Cortex of kidney (tissue), 1 donor: ENCODE measurements at places on chromosomes 2 and 18.

DNA sequence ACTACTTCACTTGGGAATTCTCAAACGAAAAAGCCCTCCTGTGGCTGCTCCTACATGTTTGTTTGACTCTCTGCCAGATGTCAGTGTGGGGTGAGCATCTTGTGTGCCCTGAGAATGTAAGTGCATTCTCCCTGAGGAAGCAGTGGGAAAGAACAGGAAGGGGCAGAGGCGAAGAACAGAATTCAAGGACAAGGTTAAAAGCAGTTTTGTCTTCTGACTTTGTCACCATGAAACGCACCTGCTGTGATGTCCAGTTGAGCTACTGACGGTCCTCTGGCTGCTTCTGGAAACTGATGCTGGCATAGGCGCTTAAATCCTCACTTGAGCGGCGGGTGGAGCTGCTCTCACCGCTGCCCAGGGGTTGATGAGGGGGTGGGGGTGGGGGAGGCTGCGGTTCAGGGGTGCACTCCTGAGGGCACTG is 4.9 kb downstream of the IRS1 start:
- DNase-seq: no peak

- no peak for DNase-seq
Measured at GRCh38 chr2:27079233-27080139, 1.1 kb downstream of the EMILIN1 start.

DNA sequence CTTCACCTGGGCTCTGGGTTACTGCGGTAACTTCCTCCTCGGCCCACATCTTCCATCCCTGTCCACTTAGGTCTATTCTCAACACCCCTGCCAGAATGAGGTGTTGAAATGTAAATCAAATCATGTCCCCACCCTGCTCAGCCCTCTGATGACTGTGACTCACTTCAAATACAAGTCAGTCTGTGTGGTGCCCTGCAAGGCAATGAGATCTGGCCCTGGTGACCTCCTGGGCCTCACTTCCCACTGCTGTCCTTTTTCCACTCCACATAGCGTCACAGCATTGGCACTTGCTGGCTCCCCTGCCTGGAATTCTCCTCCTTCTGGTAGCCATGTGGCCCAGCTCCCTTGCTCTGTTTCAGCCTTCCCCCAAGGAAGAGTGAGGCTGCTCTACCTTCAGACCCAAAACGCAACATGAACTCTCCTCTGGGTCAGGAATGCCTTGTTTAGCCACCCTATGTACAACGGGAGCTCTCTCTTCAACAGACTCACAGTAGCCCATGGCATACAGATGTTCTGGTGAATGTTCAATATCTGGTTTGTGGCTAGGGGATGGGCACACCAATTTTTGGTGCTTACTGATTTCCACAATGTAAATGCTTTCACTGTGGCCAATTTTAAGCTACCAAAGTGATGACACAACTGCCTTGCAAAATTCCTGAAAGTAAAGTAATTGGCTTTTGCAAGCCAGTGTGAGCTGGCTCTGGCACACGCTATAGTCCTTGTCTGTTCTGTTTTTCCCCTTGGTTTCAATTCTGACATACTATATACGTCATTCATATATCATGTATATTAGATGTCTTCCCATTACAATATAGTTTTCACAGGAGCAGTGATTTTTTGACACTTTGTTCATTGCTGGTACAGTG is 550.3 kb upstream of the HS6ST1 start:
- DNase-seq: no peak

- no peak for DNase-seq
Measured at GRCh38 chr18:3689986-3690763, 240.2 kb downstream of the TGIF1 start.

GRCh38 chr18:68847219-68847837 is 49.4 kb downstream of the CCDC102B start:
- DNase-seq: no peak

GRCh38 chr2:11889101-11889850 is 142.8 kb downstream of the LPIN1 start:
- no peak for DNase-seq

DNA sequence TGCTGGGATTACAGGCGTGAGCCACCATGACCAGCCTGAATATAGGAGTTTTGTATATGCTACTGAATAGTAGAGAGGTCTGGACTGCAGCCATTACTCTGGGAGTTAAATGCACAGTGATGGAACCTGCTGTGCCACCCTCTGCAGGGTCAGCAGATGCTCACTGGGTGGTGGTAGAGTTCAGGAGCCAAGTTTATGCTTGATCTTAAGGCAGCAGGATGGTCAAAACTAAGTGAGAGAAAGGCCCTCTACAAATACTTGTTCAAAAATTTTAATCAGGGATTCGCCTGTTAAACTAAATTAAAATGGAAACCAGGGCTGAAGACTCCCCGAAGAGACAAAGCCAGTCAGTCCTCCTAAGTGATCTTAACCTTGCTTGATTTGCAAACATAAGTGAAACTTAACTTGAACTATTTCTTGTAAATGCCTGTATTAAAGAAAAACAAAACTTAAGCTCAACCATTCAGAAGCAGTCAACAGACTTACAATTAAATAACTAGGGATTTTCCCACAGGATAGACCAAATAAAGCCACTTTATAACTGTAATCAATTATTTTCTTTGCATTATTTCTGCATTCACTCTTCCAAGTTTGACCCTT is 4.2 kb upstream of the WDFY1 start:
- no peak for DNase-seq

DNA sequence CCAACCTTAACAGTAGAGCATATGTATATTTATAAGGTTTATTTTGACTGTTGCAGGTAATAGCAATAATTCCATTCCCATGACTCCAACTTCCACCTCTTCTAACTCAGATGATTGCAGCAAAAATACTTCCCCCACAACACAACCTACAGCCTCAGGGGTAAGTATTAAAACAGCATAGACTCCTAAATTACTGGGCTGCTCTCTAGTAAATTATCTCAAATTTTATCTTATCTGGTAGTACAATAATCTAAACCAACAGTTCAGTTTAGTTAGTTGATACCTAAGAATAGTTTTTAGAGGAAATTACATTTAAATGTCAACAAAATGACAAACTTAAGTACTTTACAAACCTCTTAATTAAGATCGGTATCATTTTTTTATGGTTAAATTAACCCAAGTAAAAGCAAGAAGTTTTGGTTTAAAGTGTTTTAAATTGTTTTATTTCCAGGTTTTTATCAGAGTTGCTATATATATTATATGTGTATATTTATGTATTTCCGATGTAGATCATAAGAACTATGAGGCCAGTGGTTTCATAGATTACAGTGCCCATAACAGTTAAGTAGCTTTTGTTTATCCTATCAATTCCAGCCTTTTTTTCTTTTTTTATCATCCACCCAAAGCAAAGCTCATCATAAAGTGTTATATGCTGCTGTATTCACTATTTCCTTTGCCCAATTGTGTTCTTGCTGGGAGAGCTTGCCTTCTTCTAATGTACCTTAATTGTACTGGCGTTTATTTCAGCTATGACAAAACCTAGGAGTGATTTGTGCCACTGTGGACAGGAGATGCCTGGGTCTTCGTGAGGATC is 13.7 kb downstream of the GATA6 start:
- no peak for DNase-seq

- DNase-seq: no peak
Measured at GRCh38 chr2:166041613-166042012, 86.2 kb downstream of the SCN1A start.

DNA sequence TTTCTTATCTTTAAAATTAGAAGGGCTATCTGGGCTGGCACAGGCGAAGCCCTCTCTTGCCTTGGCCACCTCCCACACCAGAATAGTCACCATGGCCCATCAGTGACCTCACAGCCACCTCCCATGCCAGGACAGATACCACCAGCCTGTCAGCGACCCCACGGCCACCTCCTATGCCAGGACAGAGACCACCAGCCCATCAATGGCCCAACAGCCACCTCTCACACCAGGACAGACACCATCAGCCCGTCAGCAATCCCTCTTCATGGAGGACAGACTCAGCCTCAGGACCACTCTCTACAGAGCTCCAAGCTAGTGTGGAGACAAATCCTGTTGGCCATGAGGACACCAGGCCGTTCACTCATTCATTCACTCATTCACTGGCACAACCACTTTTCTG is 74.6 kb downstream of the ASB1 start:
- no peak for DNase-seq

GRCh38 chr2:36554531-36554930 is 43.4 kb downstream of the FEZ2 start:
- DNase-seq: no peak

DNA sequence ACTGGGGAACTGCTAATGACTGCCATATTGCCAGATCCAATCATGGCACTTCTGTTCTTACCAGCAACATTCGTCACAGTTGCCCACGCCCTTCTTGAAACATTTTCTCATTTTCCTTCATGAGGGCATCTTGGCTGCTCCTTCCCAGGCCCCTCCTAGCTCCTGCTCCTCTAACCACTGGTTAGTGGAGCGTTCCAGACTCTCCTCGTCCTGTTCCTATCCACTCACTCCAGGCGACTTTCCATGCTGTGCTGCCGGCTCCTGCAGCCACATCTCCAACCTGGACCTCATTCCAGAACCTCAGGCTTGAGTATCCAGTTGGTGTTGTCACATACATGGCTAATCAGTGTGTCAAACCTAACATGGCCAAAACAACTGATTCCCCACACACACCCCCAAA is 1.3 kb upstream of the ADI1 start:
- DNase-seq: no peak

- DNase-seq: no peak
Measured at GRCh38 chr18:51185075-51185474, 12.4 kb downstream of the MEX3C start.

DNA sequence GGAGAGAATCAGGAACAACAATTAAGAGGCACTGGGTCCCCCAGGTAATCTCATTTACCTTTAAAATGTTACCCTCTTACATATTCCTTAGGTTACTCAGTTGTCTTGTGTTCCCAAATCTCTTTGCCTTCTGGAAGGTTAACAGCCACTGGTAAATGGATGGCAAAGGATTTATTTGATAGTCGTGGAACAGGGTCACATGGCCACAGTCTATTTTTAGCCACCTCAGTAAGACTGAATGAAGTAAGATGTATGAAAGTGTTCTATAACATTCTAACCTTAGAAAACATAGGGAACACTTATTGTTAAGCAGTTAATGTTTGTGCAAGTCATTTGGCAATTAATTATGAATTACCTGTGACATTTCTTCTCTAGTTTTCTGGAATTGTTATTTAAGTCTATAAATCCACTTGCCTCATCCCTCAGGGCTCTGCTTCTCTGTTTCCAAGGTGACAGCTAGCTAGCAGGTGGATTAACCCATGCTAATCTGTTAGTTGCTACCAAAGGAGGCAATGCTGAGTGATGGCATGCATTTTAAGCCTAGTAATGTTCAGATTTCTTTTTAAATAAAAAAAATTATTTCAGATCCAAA is 211.0 kb downstream of the PIK3C3 start:
- no peak for DNase-seq

DNA sequence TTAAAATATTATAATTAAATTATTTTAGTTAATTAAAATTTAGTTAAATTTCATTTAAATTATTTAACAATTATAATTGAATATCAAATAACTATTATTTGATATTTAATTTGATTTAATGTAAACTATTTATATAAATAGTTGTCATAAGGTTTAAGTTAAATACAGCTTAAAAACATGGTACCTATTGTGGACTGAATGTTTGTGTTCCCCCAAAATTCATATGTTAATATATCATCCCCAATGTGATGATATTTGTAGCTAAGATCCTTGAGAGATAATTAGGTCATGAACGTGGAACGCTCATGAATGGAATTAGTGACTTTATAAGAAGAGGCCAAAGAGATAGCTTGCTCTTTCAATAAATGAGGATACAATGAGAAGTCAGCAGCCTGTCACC is 505.7 kb upstream of the LRATD1 start:
- DNase-seq: no peak

GRCh38 chr2:64062840-64063239 is 43.6 kb upstream of the VPS54 start:
- no peak for DNase-seq

DNA sequence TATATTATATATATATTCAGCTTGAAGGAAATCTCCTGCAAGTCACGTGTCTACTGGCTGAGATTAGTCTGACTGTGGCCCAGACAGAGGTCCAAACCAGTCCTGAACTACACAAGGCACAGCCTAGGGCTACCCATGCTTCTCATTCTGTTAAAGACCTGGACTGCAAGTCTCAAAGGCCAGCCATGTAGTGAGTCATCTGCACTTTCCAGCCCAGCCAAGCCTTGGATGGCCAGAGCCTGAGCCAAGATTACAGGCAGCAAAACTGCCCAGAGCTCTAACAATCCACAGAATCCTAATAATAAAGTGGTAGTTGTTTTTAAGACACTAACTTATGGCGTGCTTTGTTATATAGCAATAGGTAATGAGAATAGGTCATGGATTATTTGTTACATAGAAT is 259.6 kb downstream of the SS18 start:
- no peak for DNase-seq

DNA sequence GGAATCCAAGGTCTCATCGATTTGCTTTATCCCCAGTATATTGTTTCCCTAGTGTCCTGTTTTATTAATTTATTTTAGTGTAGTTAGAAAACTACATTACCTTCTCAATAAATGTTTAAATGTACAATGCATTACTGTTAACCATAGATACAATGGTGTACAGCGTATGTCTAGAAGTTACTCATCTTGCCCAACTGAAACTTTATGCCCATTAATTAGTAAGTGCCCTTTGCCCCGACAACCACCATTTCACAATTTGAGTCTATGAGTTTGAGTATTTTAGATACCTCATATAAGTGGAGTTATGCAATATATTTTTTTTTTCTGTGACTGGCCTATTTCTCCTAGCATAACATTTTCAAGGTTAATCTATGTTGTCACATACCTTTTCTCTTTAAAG is 1343.0 kb upstream of the SLC39A10 start:
- no peak for DNase-seq

GRCh38 chr18:54086863-54087262 is 137.6 kb downstream of the MBD2 start:
- DNase-seq: no peak

DNA sequence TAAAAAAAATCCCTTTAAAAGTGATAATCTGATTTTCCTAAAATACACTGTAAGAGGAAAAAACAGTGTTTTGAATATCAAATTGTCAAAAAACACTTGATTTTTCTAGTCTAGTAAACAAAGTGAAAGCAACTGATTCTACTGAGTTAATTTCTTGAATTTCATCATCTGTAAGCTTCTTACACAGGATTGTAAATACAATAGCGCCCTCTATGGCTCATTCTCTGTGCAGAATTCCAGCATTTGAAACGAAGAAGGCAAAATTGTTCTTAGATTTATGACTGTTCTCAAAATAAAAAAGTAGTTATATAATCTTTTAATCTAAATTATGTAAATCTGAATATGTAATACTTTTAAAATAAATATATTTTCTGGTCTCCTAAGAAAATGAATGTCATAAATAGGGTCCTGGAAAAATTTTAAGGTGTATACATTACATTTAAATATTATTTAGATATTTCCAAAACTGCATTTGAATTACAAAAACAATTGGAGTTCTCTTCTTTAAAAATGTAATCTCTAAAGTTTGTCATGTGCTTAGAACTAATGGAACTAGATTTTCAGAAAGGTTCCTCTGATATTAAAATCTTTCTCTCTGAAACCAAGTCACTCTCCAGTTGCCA is 176.9 kb upstream of the MC4R start:
- DNase-seq: no peak
